Frontal cortex (tissue), 4 donors: ENCODE measurements at places on chromosomes 1 and 21. TPM values are rescaled to one million over a fixed set of nuclear protein-coding genes. Genes with fewer than 3 reads are reported as not detected.

DONSON gene
- total RNA-seq = 24.5 TPM

- DNase-seq = no peak
Measured at GRCh38 chr1:234725177-234726132, 115.5 kb upstream of the IRF2BP2 start.

DNA sequence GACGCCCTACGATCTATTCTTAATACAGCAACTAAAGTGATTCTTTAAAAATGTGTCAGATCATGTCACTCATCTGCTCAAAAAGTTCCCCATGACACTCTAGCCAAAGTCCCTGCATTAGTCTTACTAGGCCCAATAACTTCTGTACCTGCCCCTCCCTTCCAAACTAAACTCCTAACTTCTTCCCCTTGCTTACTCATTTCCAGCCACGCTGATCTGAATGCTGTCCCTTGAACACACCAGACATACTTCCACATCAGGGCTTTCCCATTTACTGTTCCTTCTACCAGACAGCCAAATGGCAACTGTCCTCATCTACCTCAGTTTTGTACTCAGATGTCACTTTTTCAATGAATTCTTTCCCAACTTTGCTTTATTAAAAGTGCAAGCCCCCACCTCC is 1.2 kb downstream of the PPT1 start:
- no peak for DNase-seq

KRTAP22-1 gene
- not detected for total RNA-seq

GRCh38 chr1:200780545-200781369 is 42.1 kb downstream of the CAMSAP2 start:
- DNase-seq = no peak

DNA sequence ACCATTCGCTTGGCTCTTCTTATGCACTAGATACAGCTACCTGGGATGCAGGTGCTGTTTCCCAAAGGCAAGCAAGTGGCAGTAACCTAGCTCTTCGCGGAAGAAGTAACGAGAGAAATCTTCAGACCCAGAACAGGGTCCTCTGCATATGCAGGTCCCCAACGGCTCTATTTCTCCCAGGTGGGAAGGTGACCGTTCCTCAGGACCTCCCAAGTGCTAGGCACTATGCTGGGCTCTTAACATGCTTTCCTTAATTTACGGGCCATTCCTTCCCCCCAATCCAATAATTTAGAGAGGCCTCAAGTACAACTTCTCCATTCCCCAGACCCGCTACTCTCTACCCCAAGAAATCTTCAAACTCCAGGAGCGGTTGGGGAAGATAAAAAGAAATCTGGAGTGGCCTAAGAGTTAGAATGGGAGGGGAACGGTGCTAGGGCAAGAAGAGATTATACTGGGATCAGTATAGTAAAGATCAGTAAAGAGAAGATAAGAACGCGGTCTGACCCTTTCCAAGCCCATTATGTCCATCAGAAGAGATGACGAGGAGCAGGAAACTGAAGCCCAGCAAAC is 410 bp downstream of the TXNDC12 start:
- DNase-seq = no peak

GRCh38 chr1:22236900-22237299 is 94.0 kb upstream of the WNT4 start:
- DNase-seq = no peak

DNA sequence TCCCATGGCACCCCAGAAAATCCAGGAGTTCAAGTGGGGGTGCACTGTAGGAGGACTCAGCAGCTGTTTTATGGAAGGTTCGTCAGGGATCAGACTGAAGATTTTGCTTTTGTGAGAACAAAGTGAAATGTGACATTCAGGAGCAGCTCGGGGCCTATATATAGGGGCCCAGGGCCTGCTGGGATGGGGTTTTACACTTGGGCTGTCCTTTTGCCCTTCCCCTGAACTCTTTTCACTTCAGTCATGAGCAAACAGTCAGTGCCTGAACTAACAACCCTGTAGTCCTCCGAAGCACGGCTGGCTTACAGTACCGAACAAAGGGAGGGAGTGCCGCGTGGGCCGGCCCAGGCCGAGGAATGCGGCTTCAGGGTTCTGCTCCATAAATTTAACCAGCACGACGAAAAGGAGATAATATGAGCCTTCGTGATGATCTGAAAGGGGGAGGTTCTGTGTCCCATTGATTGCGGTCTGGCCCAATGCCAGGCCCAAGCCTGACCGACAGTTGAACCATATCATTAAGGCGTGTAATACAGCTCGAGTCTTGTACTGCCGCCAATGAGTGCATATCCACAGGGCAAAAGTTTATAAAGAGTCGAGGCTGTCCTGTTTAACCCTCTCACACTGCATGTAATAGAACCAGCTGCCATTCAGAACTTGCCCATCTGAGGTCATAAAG is 139.9 kb downstream of the DHRS3 start:
- no peak for DNase-seq

- no peak for DNase-seq
Measured at GRCh38 chr1:113891631-113892220, 4.3 kb upstream of the BCL2L15 start.

DNA sequence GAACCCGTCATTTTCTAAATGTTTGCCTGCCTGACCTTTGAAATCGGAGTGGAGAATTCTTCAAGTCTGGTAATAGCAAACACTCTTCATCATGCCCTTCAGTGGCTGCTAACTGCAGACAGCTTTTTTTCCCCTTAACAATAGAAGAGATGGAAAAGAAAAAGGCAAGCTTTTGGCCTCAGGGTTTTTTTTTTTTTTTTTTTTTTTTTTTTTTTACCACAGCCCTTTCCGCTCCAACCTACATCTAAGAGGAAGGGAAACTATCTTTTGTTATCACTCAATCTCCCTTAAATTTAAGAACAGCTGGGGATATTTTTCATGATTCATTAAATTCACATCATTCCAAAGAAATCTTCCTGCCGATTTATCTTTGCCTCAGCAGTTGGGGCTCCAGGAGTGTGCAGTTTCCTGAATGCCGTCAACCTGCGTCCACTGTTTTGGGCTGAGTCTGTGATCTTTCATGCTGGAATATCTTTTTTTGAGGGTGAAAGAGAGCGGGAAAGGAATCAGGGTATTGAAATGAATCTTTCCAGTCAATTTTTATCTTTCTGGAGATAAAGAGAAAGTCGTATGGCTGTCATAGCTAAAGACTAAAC is 144.5 kb upstream of the SMYD2 start:
- no peak for DNase-seq

RHBDL2 gene
- total RNA-seq = 0.41 TPM

PCP4L1 gene
- 6.9 TPM for total RNA-seq

- no peak for DNase-seq
Measured at GRCh38 chr1:68675336-68675735, 178.5 kb upstream of the DEPDC1 start.

GRCh38 chr21:37208741-37209225 is 58.4 kb downstream of the VPS26C start:
- no peak for DNase-seq

GRCh38 chr1:55128418-55128995 is 86.7 kb downstream of the USP24 start:
- no peak for DNase-seq

DNA sequence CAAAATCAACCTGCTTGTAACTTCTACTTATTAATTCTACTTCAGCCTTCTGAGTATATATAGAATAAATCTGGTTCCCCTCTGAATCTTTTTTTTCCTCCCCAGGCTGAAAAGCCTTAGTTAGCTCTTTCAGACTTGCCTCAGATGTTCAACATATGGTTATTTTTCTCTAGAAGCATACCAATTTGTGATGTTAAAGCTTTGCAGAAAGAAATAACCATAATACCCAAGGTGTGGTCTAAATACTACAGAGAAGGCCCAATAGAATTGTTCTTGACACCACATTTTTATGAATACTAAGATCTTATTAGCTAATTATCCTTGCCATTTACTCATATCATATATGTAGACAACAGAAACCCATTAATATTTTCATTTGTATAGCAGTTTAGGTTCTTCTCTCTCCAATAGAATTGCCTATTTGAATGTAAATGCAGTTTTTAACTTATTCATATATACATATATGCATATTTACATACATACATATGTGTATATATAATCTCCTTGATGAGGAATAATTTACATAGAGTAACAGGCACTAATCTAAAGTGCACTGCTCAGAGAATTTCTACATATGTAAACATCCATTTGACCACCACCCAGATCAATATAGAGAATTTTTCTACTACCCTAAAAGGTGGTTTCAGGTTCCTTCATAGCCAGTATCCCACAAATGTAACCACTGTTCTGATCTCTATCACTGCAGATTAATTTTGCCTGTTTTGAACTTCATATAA is 175.2 kb upstream of the IVNS1ABP start:
- no peak for DNase-seq

- no peak for DNase-seq
Measured at GRCh38 chr1:54037476-54037875, 15.5 kb downstream of the TMEM59 start.

HPDL gene
- 1.6 TPM for total RNA-seq
